M059J (cell line): ENCODE measurements at places on chromosomes 3 and 15.
A peak's percentile ranks its signal among the peaks of the same experiment; 100 is the strongest.

DNA sequence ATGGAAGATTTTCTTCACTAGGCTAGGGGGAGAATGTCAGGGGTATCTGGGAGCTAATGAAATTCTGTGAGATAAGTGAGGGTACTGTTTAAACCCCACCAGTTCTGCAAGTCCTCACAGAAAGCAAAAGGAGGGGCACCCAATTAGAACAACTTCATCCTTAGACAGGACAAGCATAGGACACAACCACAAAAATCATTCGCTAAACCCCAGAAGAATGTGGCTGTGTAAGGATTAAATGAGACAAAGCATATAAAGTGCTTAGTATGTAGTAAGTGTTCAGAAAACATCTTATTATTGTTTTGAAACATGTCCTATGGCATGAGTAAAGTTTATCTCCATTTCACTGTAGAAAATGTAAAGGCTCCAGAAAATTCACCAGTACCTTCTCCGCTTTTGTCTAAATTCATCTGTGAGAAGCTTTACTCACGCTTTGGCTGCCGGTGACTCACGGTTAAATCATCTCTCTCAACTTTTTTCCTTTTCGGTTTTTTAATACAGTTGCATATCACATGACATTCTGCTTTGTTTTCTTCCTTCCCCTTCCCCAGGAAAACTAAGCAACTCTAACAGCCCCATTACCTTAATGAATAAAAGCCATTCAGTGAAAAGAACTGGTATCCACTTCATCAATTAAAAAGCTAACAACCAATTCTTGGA lies 1.7 kb downstream of the CLRN1 start:
- peak; percentile 75 for DNase-seq

- DNase-seq, result peak; percentile 52
Observed at GRCh38 chr15:100338971-100339444, 2.8 kb downstream of the ADAMTS17 start.

DNA sequence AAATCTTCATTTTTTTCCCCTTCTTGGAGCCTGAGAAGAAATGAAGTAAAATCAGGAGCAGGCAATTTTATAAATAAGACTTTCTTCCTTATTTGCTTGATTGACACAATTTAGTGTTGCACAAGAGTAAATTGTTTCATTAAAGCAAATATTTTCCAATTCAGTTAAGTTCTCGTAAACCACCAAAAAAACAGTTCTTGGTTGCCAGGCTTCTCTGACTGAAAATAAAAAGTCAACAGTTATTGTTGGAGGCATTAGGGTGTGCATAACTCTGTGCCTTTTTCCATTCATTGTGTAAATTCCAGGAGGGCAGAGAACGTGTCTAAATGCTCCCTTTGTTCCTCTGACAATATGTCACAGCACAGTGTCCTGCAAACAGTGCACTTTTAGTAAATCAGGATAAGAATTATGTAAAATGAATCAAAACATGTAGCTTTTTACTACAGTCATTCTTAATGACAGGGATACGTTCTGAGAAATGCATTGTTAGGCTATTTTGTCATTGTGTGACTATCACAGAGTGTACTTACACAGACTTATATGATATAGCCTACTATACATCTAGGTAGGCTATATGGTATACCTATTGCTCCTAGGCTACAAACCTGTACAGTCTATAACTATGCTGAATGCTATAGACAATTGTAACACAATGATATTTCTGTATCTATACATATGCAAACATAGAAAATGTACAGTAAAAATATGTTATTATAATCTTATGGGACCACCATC lies at the start of gene CP:
CP (minus strand) TSS at position 47 of the 735 bp plus-strand sequence; CDS start at position 10, 37 bp downstream.
- DNase-seq, result peak; percentile 81

DNA sequence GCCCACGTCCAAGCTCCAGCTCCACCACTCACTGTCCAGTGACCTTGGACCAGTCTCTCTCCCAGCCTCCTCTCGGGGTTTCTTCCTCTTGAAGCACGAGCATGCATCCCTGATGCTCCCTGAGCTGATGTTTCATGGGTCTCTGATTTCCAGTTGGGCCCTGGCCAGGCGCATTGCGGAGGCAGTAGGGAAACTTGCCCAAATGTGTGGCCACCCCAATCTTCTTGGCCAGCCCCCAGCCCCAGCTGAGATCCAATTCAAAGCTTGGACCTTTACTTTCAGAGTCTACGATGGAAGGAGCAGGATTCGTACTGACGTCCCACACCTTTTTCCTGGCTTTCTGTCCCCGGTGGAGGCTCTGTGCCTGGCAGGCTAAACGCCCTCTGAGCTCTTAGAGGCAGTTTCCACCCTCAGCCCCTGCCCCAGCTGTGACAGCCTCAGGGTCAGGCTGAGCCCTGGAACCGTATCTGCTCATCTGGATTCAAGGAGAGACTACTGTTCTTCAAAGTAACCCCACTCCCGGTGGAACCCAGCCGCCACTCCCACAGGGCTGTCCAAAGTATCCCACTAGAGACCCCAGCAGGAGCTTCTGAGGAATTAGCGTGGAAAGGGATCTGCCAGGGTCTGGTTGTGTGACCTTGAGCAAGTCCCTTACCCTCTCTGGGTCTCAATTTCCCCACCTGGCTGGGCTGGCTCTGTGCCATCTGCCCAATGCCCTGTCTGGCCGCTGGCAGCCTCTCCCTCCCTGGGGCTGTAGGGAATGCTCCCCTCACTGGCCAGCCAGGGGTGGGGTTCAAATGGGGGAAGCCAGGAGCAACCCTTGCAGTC lies 37.4 kb downstream of the CPN2 start:
- DNase-seq, result no peak

GRCh38 chr15:41286665-41287333 lies 45.6 kb downstream of the OIP5 start:
- DNase-seq, result peak; percentile 39

DNA sequence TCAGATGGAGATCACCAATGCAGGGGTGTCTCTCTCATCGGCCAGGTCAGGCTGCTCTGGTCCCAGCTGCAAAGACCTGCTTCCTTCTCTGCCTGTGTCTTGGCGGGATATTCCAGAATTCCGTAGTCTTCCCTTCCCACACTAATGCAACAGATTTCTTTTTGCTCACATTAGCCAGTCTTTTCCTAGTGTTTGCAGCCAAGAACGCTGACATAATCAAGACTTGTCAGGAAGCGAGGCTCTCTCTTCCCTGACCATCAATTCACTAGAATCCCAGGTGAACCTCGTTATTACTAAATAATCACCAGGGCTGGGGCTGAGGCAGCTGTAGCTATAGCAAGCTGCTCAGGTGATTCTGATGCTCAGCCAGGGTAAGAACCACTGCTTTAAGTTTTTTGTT lies 43.2 kb upstream of the ACKR4 start:
- DNase-seq, result no peak

GRCh38 chr3:48318713-48319468 lies 14.6 kb downstream of the SPINK8 start:
- DNase-seq, result no peak

DNA sequence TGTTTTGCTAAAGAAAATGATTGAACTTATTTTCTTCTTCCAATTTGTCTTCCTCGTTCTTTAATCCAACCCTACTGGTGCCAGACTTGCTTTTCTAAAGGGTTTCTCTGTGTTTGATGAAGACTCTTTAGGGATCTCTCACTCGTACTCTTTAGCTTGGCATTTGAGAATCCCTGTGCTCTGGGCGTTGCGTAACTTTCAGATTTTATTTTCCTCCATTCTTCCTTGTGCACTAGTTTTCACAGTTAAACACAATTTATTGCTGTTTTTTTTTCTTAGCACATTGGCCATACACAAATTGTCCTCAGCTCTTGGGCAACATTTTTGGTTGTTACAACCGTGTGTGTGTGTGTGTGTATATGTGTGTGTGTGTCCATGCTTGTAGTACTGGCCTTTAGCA lies 95.8 kb upstream of the ADAMTSL3 start:
- DNase-seq, result no peak

GRCh38 chr15:82530606-82531379 lies 9.5 kb downstream of the RPS17 start:
- DNase-seq, result peak; percentile 68

DNA sequence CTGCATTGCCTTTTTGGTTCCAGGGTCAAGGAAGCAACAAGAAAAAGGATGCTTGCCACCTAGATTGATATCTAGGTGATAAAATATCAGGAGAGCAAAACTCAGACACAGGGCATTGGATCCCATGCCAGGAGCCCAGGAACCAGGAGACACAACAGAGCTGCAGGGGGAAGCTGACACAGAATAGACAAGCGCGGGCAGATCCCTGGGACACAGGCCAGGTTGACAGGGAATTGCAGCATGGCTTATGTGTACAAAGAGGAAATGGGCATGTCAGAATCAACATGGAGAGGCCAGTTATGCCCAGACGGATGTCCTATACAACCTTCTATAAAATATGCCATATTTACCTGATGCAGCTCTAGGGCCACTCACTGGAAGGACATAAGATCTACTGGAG lies 84.2 kb downstream of the SEMA6D start:
- no peak for DNase-seq
